PC-9 (cell line): ENCODE measurements at places on chromosomes 2 and 18.

GRCh38 chr18:40868110-40868858 is 1086.8 kb upstream of the PIK3C3 start:
- peak; percentile 15 for DNase-seq

DNA sequence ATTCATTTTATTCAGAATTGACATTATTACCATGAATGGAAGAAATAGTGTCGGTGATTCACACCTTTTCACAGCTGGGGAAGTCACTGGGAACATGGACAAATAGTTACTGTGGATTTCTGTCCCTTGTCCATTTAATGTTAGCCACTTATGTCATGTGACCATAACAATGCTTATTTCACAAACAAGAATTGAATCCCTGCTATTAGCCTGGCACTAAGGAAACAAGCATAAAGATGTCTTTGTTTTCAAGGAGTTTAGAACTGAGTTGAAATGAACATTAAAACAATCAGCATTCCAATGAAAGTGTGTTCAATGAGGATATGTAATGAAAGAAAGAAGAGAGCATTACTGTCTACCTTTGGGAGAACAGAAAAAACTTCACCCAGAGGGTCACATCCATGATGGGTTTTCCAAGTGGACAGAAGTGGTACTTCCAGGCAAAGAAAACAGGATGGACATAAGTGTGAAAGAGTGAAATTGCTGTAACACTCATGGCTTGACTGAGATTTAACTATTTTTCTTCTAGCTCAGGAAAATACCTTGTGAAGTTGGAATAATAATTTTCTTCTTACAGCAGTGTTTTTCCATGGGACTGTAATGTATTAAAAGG is 324.5 kb upstream of the UBE2E3 start:
- DNase-seq, result no peak

GRCh38 chr2:153408710-153409385 is 69.7 kb downstream of the RPRM start:
- DNase-seq, result no peak

- no peak for DNase-seq
These were observed 147.7 kb upstream of the SPATS2L start for GRCh38 chr2:200158647-200159356.

DNA sequence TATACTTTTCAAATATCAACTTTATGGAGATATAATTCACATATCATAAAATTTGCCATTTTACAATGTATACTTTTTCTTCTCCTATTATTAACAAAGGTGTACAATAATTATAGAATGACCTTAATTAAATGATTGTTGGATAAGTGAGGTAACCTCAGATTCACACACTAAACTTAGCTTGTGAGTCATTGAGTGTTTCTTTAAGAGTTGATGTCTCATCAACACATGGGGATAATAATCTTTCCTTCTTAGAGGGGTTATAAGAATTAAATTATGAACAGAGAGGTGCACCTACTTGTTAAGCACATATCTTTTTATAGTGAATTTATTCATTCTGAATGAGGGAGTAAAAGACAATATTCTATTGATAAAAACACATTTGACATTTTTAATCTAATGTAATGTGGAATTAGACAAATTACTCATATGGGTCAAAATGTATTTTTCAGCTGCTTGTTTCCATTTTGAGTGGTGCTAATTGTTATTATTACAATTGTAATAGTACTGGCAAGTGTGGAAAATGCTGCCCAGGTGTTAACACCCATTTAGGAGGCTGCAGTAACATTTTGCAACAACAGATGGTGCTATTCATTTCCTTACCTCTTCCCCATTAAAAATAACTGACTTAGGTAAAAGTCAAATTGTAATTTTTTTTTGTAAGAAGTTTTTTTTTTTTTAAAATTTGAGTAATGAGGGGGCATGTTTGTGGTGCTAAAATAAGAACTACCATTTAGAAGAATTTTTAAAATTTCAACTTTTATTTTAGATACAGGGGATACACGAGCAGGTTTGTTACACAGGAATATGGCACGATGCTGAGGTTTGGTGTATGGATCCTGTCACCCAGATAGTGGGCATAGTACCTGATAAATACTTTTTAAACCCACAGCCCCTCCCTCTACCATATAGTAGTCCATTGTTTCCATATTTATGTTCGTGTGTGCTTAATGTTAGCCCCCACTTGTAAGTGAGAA is 32.1 kb upstream of the DYNAP start:
- DNase-seq, result no peak

GRCh38 chr18:62179213-62179612 is 7.6 kb downstream of the PIGN start:
- no peak for DNase-seq

DNA sequence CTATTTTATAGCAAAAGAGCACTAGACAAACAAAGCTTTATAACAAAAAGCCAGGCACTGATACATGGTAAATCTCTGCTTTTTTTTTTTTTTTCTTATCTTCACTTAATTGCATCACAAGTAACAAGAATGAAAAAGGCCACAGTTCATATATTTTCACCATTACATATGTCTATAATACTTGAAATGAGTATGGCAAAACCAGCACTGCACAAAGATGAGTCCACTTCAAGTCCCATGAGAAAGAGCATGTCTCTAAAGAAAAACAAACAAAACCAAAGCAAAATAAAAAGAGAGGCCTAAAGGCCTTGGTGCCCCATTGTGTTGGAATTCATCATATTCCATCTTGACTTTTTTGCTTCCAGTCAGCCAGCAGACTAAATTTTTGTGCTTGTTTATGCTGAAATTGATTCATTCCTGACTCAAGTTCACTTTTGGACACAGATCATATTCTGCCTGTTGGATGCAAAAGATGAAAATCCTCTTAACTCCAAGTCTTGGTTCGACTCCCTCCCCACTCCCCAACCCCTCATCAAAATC is 264.9 kb upstream of the CCDC68 start:
- no peak for DNase-seq

- DNase-seq, result no peak
These were observed 643.9 kb upstream of the NXPH2 start for GRCh38 chr2:139424101-139424500.
